Suppressor macrophage (primary cell): ENCODE measurements at places on chromosomes 3 and 15.

DNA sequence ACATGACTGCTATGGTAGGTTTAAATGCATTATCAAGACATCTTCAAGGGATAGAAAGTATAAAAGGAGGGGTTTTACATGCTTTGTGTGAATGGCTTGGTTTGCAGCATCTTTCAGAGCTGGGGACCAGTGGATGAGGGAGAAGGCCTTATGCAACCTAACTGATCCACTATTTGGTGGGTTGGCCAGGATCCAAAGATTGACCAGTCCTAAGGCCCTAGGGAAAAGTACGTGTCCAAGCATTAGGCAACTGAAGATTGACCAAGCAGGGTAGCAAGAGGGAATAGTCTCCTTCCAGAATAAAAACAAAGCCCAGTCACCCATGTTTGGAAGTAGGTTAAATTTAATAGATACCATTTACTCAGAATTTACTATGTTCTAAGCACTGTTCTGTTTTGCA, 509.3 kb downstream of the EPHB1 start:
- DNase-seq = no peak

DNA sequence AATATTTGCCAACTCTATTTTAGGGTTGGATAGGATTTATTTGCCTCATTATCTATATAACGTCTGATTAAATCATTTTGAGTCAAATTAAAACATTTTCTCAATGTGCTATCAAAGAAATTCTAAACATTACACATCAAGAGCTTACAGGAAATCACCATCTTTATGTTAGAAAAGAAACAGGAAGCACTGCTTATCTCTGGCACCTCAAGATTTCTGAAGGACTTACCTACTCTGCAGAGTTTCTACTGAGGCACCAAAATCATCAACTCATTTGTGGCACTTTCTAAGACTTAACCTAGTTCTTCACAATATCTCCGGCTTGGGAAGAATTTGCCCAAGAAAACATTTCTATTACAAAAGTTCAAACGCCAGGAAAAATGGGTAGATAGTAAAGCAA, 181.3 kb upstream of the EOMES start:
- DNase-seq = no peak

- no peak for DNase-seq
Observed at GRCh38 chr3:122803977-122804376, 9.1 kb downstream of the SLC49A4 start.

- DNase-seq = peak; percentile 14
Observed at GRCh38 chr3:31210068-31210645, 315.7 kb upstream of the GADL1 start.

DNA sequence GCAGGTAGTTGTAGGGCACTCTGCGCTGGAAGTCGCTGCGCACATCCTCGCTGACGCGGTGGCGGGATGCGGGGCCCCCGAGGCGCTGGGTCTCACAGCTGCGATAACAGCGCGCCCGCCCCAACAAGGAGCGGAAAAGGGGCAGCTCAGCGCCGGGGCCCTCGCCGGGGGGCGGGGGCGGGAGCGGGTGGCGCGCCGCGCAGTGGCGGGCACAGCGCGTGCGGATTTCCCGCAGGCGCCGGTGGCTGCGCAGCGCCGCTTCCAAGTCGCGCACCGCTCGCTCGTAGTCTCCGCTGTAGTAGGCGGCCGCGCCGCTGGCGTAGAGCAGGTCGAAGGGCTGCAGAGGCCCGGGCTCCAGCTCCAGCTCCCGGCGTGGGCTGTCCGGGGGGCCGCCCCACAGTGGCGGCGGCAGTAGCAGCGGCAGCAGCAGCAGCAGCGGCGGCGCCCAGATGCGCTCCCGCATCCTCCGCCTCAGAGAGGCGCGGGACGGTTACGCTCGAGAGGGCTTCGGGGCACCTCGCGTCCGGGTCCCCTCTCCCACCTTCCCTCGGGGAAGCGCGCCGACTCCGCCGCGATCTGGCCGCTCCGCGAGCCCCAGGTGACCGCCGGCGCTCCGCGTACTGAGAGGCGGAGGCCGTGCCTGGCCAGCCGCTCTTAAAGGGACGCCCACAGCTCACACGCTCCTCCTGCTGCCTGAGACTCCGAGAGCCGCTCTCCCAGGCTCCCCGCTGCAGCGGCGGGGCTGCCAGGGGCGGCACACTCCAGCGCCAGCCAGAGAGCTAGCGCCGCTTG, at the start of gene P3H2:
Gene P3H2 (minus strand): TSS at position 629 of the 792 bp plus-strand sequence. CDS start 166 bp downstream, at position 463.
- DNase-seq = peak; percentile 67

DNA sequence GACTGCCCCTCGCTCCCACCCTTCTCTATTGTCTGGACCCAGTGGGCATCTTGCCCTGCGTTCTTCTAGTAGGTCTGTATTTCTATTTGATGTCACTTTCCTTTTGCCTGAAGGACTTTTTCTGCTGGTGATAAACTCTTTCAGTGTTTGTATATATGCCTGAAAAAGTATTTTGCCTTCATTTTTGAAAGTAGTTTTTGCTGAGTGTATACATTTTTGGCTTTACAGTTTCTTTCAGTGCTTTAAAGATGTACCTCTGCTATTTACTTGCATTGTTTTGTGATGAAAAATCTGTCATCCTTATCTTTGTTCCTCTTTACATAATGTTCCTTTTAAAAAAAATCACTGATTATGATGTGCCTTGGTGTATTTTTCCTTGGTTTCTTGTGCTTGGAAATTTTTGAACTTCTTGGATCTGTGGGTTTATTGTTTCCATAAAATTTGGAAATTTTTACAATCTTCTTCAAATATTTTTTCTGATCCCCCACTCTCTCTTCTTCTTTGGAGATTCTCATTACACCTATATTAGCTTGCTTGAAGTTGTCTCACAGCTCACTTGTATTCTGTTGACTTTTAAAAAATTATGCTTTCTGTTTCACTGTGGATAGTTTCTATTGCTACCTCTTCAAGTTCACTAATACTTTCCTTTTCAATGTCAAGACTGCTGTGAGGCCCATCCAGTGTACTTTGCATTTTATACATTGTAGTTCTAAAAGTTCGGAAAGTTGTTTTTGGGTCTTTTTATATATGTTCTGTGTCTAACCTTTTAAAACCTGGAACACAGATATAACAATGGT, 67.8 kb downstream of the RGMA start:
- DNase-seq = no peak

GRCh38 chr3:71421820-71422566, 161.5 kb downstream of the FOXP1 start:
- DNase-seq = peak; percentile 28

GRCh38 chr3:52056521-52056967, at the start of gene DUSP7:
DUSP7 (minus strand) TSS chr3:52056571; CDS start chr3:52056366, 205 bp downstream.
- DNase-seq = peak; percentile 93

DNA sequence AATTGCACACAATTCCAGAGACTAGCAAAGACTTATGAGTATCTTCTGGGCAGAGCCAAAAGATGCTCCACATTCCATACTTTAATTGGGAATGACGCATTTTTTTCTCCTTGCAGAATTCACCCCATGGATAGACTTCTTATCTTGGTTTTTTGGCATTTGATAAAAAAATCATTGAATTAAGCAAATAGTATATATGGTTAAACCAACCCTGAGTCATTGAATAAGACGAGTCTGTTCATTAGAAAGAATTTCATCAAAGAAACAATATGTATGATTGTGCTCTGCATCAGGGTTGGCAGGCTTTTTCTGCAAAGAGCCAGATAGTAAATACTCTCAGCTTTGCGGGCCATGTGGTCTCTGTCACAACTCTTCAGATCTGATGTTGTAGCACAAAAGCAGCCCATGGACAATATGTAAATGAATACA, 9.2 kb upstream of the PDZRN3 start:
- DNase-seq = no peak

- no peak for DNase-seq
Observed at GRCh38 chr3:64257100-64257755, 32.0 kb upstream of the PRICKLE2 start.

DNA sequence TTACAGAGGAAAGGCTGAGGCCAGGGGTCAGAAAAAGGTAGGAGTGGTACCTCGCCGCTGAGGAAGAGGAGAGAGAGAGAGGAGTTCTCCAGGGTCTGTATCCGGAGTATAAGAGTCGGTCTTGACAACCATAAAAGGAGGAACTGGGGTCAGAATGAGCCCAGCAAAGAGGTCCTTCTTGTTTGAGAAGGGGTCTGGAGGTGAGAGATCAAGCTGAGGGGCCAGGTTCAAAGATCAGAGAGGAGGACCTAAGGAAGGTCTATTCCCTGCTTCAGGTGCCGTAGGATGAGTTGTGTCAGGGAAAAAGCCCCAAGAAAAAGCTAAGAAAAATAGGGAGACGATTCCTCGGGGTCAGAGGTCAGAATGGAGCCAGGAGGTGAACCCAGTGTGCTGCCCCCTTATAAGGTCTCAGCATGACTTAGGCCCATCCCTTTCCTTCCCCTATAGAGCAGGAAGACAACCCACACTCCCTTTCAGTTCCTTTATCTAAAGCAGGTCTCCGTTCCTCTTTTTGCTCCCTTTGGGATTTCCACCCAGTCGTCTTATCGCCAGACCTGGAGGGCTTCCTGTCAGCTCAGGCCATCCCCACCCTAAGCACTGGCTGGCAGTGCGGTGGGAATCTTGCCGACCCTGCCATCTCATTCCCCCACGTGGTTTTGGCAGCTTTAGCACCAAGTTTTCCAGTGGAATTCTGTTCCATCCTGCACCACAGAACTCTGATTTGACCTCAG, 651 bp downstream of the MTMR14 start:
- peak; percentile 93 for DNase-seq
